ENCODE measurements at places on chromosomes 16 and 17.

- DNase-seq: no peak
Measured at GRCh38 chr17:49932138-49932723, 36.8 kb upstream of the DLX4 start.

GRCh38 chr17:49746791-49747490 lies 17.0 kb downstream of the FAM117A start:
- no peak for DNase-seq

DNA sequence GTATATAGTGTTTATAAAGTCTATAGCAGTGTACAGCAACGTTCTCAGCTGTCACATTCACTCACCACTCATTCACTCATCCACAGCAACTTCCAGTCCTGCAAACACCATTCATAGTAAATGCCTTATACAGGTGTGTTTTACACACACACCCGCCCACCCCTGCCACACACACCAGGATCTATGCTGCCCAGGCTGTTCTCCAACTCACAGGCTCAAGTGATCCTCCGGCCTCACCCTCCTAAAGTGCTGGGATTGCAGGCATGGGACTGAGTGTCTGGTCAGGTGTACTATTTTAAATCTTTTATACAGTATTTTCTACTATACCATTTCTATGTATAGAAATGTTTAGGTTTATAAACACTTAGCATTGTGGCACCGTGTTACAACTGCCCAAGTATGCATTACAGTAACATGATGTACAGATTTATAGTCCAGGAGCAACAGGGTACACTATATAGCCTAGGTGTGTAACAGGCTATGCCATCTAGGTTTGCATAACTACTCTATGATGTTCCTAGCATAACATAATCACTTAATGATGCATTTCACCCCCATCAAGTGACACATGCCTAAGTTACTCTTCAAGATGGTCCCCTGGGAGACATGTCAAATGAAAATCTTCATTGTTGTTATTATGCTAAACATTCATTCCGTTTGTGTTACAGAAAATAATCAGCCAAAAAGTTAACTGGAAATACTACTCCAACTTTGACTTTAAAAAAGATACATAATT lies 42.5 kb downstream of the CREBBP start:
- DNase-seq: no peak

DNA sequence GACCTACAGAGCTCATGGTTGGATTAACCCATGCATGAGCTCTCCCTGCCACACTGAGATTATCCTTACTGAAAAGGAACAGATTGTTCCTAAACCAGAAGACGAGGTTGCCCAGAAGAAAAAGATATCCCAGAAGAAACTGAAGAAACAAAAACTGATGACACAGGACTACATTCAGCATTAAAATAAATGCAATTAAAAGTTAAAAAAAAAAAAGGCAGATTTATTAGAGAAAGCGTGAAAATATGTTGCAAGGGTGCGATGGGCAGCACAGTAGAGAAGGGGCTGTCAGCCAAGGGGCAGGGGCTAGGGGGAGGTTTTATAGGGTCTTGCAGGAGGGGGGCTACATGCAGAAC lies 40.2 kb upstream of the BPTF start:
- DNase-seq: no peak

DNA sequence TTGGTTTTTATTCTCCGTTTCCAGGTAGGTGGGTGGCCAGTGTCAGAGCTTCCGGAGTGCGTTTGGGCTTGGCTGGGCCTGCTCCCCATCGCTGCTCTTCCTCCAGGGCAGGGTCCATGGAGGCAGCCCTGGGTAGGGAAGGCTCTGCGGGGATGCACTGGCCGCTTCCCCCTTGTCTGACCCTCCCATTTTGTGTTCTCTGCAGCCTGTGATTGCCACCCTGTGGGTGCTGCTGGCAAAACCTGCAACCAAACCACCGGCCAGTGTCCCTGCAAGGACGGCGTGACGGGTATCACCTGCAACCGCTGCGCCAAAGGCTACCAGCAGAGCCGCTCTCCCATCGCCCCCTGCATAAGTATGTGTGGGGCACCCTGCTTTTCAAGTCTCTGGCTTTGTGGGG lies 158.3 kb downstream of the NTN1 start:
- DNase-seq: no peak

- DNase-seq: no peak
Measured at GRCh38 chr17:65553009-65553645, 8.3 kb downstream of the AXIN2 start.

DNA sequence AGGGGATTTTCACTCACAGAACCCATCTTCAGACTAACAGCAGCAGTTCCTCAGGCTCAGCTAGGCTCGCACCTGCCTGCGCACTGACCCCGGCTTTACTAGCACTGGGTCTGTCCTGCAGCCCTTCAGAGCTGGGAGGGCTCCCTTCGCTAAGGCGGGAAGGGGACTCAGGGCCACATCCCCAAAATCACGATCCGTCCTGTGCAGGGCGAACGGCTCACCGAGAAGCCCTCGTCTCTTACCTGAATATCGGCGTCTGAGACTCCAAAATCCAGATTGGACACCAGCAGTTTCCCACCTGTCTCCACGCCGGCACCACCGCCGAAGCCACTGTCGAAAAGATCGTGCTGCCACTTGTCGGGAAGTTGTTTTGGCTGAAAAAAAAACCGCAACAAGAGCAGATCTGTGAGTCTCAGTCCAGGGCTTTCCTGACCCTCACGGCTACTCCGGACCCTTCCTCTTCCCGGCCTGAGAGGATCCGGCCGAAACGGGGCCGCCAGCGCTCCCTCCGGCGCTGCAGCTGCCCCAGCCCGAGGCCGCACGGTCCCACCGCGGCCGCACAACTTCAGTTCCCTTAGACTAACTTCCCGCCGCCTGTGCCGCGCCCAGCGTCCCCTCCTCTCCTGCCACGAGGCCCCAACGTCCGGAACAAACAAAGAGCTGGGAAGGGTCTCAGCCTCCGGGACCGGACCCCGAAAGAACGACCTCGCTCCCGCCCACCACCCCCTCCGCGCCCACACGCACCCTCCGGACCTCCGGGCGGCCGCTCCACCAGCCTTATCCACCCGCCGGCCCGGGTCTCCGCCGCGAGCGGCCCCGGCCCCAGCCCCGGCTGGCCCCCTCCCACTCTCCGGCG lies 711 bp downstream of the ALYREF start:
- no peak for DNase-seq

All from NCI-H2171 (cell line).